Esophagus squamous epithelium (tissue), 5 donors: ENCODE measurements at places on chromosomes 5 and 9. TPM values are rescaled to one million over a fixed set of nuclear protein-coding genes. Genes with fewer than 3 reads are reported as not detected.
A peak's percentile ranks its signal among the peaks of the same experiment; 100 is the strongest.

- H3K4me3 ChIP-seq: no peak overlapping the region
- H3K36me3 ChIP-seq: no peaks in the 10 kb centered on the region
- H3K27me3 ChIP-seq: no peaks in the 10 kb centered on the region
Observed at GRCh38 chr5:82620957-82621600, 342.9 kb upstream of the RPS23 start.

- peak overlapping the region; percentile 83 for H3K4me3 ChIP-seq
- no peaks in the 10 kb centered on the region for H3K36me3 ChIP-seq
- H3K27me3 ChIP-seq: no peaks in the 10 kb centered on the region
- peaks cover 68% of the 10 kb centered on the region for H3K4me1 ChIP-seq
- no peak for DNase-seq
- H3K27ac ChIP-seq: peak overlapping the region; percentile 98
Observed at GRCh38 chr9:128554155-128554862, 1.9 kb downstream of the SPTAN1 start.

- no peak overlapping the region for H3K27ac ChIP-seq
- no peaks in the 10 kb centered on the region for H3K27me3 ChIP-seq
- H3K4me1 ChIP-seq: peaks cover 9% of the 10 kb centered on the region
- no peak for DNase-seq
Observed at GRCh38 chr5:93886917-93887361, 145.5 kb upstream of the POU5F2 start.

Gene SH2D3C
- total RNA-seq: 0.38 TPM

DNA sequence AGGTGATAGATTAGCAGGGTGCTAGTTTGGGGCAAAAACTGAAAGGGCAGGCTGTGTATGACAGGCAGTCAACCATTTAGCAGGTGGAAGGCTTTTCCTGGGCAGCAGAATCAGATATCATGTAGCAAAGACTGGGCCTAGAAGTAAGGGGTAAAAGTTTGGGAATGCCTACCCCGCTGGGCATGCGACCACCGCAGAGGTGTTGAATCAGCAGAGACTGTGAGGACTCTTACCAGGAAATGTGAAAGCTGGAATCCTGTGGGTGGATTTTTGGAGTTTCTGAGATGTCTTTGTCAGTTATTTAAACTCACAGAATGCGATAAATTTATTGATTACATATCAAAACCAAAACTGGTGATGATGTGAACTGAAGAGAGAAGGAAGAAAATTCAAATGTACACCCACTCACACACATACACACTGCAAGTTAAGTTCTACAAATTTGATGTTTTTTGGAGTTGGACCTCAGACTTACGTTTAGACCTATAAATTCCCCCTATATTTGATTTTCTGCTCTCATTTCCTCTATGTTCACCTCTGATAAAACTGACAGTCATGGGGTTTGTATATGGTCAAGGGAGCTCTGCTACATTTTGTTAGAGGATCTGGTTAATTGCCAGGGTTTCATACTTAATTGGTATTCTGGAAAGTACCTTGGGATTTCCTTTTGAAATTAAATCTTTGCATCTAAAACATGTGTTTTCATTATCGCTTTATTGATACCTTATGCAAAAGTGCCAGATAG, 333.6 kb downstream of the CSNK1G3 start:
- no peak overlapping the region for H3K4me3 ChIP-seq
- H3K27ac ChIP-seq: no peak overlapping the region
- no peaks in the 10 kb centered on the region for H3K27me3 ChIP-seq
- H3K4me1 ChIP-seq: no peaks in the 10 kb centered on the region

DNA sequence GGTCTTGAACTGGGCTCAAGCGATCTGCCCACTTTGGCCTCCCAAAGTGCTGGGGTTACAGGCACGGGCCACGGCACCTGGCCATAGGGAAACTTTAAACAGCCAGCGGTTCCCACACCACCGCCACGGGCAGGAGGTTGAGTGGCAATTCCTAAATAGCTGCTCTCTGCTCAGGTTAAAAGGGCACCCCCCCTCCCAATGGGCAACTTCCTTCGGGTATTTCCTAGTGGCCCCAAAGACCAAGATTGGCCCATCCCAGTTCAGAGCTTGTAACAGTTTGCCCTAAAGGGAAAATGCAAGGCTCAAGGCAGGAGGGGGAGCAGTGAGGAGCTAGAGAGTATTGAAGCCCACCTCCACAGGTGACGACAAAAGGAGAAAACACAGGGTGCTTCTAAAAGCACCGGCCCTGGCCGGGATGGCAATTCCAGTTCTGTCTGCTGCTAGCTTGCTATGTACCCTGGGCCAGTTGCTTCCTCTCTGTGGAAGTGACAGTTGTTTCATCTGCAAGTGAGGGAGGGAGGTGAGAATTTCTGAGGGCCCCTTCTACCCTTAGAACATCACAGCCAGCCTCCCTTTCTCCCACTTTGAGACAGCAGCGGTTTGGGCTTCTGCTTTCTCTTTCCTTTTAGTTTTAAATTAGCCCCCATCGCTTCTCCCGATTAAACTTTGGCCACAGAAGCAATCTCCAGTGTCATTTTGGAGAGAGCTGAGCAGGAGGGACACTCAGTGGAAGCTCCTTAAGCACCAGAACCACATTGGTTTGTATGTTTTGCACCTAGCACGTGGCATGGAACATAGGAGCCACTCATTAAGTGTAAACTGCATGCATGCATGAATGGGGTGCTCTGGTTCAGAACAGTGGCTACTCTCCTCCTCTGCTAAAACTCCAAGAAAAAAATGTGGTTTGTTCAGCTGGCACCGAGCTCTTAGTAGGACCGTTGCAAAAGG, 17.3 kb upstream of the TNIP1 start:
- no peaks in the 10 kb centered on the region for H3K27me3 ChIP-seq
- H3K36me3 ChIP-seq: no peaks in the 10 kb centered on the region
- DNase-seq: no peak
- H3K27ac ChIP-seq: no peak overlapping the region
- H3K4me3 ChIP-seq: no peak overlapping the region
- H3K4me1 ChIP-seq: peaks cover 48% of the 10 kb centered on the region

- no peak for DNase-seq
- H3K27ac ChIP-seq: no peak overlapping the region
- H3K36me3 ChIP-seq: no peaks in the 10 kb centered on the region
- no peaks in the 10 kb centered on the region for H3K27me3 ChIP-seq
Observed at GRCh38 chr5:84085387-84086041, 299.2 kb downstream of the EDIL3 start.

Gene ABCA2
- total RNA-seq: 4.7 TPM
